ENCODE measurements at places on chromosomes 3 and 15. TPM values are rescaled to one million over a fixed set of nuclear protein-coding genes. Genes with fewer than 3 reads are reported as not detected.
A peak's percentile ranks its signal among the peaks of the same experiment; 100 is the strongest.

Gene DNAJA4
- total RNA-seq: not detected

Gene UNC45A
- 113 TPM for total RNA-seq

Gene PEX11A
- total RNA-seq: 11.0 TPM

Gene STRIT1
- not detected for total RNA-seq

Gene SLC7A14
- 0.10 TPM for total RNA-seq

Gene CA12
- total RNA-seq: 3.8 TPM

Gene LRRC31
- total RNA-seq: not detected

Gene DISP2
- total RNA-seq: 1.0 TPM

Gene SEMA7A
- total RNA-seq: 14.3 TPM

Gene DET1
- 2.1 TPM for total RNA-seq

Gene SUSD5
- total RNA-seq: 9.2 TPM

Gene ACSBG1
- 9.9 TPM for total RNA-seq

Gene SLC22A14
- total RNA-seq: not detected

DNA sequence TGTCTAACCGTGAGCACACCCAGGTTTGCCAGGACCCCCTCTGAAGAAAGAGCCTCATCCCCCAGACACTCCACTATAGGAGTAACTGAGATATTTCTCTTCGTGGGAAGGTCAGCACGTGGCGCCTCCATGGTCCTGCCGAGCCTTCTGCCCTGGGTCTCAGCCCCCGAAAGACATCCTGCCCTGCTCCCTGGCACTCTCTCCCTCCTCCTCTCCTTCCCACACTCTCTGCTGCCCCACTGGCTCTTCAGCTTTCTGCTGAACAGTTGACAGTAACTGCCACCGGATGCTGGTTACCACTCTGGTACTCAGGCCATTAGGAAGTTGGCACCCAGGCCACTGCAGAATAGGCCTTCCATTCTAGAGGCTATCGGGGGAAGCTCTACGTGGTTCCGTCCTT lies 185.2 kb downstream of the UACA start:
- DNase-seq: no peak

DNA sequence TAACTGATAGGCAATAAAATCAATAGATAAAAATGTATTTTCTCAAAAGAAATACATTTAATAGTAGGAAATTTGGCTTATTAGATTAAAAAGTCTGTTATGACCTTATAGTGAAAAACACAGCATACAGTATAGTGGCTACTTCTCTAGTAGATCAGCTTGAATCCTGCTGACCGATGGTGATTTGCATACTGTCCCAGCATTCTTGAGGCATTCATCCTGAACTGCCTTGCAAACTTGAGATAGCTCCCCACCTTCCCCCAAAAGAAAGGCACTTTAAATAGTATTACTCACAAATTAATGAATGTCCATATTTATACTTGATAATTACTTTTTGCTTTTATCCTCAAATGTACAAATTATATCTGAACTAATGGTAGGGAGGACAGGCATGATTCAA lies 6.7 kb downstream of the CHMP2B start:
- DNase-seq: no peak

GRCh38 chr3:27577504-27577903 lies 93.3 kb upstream of the SLC4A7 start:
- no peak for DNase-seq

DNA sequence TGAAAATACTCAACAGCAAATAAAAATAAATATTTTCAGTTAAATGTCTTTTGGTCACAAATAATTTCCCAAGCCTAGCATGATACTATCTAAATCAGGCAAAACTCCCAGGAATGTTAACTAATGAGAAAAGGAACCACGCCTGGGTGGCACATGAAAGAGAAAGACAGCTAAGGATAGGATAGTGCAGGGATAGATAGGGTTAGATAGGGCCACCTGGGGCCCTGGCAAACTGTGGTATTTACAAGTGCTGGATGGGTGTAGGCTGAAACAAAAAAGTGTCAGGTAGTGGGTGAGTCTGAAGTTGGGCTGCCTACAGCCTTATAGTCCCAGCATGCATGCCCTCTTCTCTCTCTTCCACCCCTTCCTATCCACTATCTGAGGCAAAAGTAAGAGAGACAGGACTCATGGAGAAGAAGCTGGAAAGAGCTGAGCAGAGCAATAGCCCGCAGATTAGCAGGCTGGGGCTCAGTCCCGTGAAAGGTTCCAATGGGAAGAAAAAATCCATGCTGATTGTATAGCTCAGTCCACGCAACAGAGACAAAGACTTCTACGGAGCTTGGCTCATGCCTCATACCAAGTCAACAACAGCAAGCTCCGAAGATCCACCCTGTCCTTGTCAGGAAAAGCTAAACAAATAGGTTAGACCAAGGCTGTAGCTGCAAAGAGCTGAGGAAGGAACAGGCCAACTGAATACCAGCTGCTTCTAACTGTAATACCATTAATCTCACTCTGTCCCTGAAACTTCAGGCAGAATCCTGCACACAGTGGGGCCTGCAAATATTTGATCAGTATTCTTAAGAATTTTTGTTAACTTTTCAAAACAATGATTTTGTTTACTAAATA lies 342.1 kb upstream of the ATP11B start:
- DNase-seq: no peak

DNA sequence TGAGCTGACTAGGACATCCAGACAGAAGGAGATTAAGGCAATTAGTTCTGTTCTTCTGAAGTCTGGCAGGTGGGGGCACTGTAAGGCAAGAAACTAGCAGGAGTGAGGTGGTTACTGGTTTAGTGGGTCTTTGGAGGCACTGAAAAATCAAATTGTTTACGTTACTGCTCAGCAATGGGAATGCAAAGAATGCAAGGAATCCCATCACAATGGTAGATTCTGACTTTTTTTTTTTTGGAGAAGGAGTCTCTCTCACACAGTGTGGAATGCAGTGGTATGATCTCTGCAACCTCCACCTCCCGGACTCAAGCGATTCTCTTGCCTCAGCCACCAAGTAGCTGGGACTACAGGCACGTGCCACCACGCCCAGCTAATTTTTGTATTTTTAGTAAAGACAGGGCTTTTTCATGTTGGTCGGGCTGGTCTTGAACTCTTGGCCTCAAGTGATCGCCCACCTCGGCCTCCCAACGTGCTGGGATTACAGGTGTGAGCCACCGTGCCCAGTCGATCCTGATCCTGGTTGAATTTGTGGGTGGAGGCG lies 16.4 kb downstream of the FAM107A start:
- DNase-seq: peak; percentile 39

- DNase-seq: no peak
These were observed 271.7 kb downstream of the RPLP1 start for GRCh38 chr15:69724333-69724732.

DNA sequence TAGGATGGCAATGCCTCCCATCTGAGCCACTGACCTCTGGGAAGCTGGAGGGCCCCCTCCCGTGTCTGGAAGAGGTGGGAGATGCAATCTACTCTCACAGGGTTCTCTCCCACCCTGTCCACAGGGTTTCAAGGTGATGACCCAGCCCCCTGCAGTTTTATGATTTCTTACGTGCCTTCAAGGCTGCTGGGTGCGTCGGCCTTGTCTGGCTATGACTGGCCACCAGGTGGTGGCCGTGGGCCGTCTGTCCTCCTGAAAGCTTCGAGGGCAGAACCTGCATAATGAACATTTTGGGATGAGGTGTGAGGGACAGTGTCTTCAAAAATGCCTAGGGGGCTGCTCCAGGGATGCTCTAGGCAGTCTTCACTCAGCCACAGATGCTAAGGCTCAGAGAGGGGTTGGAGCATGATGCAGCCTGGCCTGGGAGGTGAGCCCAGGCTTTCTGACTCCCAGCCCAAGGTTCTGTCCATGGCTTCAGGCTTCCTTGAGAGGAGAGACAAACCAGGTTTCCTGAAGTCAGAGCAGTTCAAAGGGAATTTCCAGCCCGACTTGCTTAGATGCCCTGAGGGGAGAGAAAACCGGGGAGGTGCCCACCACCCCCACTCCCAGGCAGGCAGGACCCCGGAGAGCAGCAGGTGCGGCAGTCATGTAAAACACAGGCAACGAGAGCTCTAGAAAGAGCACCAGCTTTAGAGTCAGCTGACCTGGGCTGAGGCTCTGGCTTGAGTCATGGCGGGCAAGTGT lies 18.7 kb downstream of the ISG20 start:
- peak; percentile 17 for DNase-seq

DNA sequence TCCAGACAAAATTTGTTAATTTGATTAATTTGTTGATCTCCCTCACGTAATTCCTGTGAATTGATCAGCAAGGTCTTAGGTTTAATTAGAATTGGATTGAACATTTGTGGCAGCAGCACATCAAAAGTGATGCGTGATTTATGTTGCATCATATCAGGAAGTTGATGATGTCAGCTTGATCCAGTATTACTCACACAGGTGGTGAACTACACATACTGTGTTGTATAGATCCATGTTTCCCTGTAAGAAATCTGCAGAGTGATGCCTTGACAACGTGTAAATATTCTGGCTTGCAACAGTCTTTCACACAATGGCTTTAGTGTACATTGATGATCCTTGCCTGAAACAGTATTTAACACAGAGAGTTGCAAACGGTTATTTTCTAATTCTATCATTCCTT lies 200.4 kb downstream of the ADAMTSL3 start:
- no peak for DNase-seq

GRCh38 chr15:78437107-78437761 lies 782 bp upstream of the IREB2 start:
- no peak for DNase-seq

DNA sequence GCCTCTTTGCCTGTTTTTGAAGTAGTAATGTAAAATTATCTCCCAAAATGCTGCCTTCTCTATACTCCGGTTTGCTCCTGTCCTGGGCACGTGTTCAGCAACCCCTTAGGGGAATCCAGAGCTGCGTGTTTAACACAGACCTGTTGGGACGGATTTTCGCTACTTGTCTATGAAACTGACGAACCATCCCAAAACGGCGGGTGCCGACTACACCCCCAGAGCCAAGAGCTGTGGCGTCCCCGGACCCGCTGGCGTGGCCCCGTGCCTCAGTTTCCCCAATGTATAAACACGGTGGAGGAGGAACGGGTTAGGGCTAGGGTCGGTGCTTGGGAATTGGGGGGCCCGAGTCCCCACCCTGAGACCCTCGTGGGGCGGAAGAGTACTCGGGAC lies 473 bp downstream of the FHIT start:
- DNase-seq: peak; percentile 39

GRCh38 chr3:184525337-184526087 lies 36.1 kb upstream of the EPHB3 start:
- DNase-seq: peak; percentile 80

DNA sequence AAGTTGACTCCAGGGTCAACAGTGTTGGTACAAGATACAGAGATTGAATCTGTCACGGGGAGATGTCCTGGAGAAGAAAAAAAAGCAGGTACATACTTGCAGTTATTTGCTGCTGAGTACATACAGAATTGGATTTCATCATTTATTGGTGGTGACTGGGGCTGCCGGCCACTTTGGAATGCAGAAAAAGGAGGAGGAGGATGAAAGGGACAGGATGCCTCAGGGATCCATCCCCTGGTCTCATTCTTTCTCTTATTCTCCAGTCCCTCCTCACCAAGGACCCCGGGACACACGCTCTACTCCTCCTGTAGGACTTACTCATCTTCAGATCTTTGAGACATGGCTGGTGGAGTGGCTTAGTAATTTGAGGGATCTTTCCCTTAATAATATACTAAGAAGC lies 30.0 kb upstream of the MEIS2 start:
- DNase-seq: no peak

DNA sequence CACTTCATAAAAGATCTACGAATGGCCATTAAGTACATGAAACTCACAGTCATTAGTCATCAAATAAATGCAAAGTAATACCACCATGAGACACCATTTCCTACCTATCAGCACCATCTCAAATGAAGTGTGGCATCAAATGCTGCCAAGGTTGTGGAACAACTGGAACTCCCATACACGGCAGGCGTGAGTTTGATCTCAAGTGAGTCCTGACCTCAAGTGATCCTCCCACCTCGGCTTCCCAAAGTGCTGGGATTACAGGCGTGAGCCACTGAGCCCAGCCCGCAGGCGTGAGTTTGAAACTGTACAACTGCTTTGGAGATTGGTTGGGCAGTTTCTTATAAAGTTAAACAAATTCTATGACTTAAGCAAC lies 28.8 kb upstream of the HDAC11 start:
- no peak for DNase-seq

- DNase-seq: no peak
These were observed 38.0 kb downstream of the KIF9 start for GRCh38 chr3:47244531-47245100.

GRCh38 chr3:113606539-113607218 lies 74.3 kb downstream of the SIDT1 start:
- DNase-seq: peak; percentile 74

- no peak for DNase-seq
These were observed 440.7 kb upstream of the ARHGEF26 start for GRCh38 chr3:153680526-153680925.

DNA sequence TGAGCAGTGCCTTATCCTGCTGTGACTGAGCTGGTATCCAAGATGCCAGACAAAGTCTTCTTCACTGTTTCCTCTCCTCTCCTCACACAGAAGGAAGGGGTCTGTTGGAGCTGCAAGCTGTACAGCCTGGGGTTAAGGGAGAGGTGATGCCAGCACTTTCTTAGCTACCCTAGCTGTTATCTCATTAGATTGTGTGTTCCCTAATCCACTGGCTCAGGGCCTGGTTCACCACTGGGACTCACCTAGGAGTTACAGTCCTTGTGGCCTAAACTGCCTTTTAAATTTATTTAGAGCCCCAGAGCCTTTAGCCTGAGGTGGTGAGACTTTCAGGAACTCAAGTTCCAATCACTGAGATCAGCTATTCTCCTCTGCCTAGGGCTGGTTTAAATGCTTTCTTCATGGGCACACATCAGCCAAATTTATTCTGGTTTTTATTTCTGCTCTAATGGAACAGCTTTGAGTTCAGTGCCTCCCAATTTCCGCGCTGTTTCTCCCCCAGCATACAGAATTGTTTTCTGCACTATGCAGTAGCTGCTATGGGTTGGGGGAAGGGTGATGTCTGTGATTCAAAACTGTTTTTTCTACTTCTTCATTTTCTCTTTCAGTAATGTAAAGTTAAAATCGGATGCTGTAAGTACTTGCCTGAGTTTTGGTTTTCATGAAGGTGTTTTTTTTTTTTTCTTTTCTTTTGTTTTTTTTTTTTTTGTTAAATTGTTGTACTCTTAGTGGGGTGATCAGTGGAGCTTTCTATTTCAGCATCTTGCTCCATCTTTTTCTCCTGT lies 198.8 kb downstream of the DOCK3 start:
- no peak for DNase-seq

DNA sequence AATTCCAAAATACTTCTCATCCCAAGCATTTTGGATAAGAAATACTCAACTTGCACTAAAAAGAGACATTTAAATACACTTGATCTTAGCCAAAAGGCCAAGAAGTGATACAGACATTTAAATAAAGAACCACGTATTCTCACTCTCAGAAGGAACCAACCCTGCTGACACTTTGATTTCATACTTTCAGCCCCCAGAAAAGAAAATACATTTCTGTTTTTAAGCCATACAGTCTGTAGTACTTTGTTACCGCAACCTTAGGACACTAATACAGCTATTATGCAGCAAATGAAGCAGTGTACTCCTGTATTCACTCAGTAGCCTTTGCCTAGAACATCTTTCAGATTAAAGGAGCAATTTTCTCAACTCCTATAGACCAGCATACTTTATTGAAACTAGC lies 86.7 kb downstream of the TBC1D5 start:
- no peak for DNase-seq

GRCh38 chr3:130941793-130942192 lies 47.9 kb downstream of the ATP2C1 start:
- no peak for DNase-seq

GRCh38 chr3:133792171-133792763 lies 13.3 kb upstream of the SRPRB start:
- DNase-seq: no peak

GRCh38 chr3:25427942-25428788 lies at the start of gene RARB:
Gene RARB (plus strand): TSS chr3:25428263. CDS start chr3:25428732, 469 bp downstream.
- peak; percentile 56 for DNase-seq

- no peak for DNase-seq
These were observed 64.9 kb downstream of the UACA start for GRCh38 chr15:70698426-70698825.

Measured in G401 (cell line).